ENCODE measurements at places on chromosomes 1 and 21. TPM values are rescaled to one million over a fixed set of nuclear protein-coding genes. Genes with fewer than 3 reads are reported as not detected.

Gene GIPC2
- 0.05 TPM for polyA plus RNA-seq

Gene TMEM79
- 9.8 TPM for polyA plus RNA-seq

Gene CD101
- polyA plus RNA-seq = 9.9 TPM

Gene PLEKHN1
- not detected for polyA plus RNA-seq

Gene TIPRL
- polyA plus RNA-seq = 44.9 TPM

Gene TMEM52
- polyA plus RNA-seq = 0.45 TPM

Gene GPR89B
- polyA plus RNA-seq = 19.6 TPM

Gene COL6A2
- 1.7 TPM for polyA plus RNA-seq

Gene IL12RB2
- 0.60 TPM for polyA plus RNA-seq

Gene MEX3A
- polyA plus RNA-seq = not detected

Gene IL19
- not detected for polyA plus RNA-seq

Gene BLZF1
- polyA plus RNA-seq = 12.1 TPM

Gene SLC44A5
- polyA plus RNA-seq = not detected

Gene CD1B
- polyA plus RNA-seq = not detected

Gene MYOC
- not detected for polyA plus RNA-seq

Gene HPCAL4
- 9.4 TPM for polyA plus RNA-seq

Gene ZFP69
- polyA plus RNA-seq = 7.8 TPM

Gene COL6A1
- polyA plus RNA-seq = 0.92 TPM

Gene RXFP4
- polyA plus RNA-seq = 1.3 TPM

Gene KRTAP13-2
- polyA plus RNA-seq = not detected

Gene GLIS1
- not detected for polyA plus RNA-seq
